Midbrain (tissue), 1 donor: ENCODE measurements at places on chromosomes 1 and 21.

- peak; percentile 35 for DNase-seq
Measured at GRCh38 chr1:150552128-150552910, 3.1 kb downstream of the ADAMTSL4 start.

GRCh38 chr1:55867304-55867843 is 652.2 kb upstream of the USP24 start:
- no peak for DNase-seq

- no peak for DNase-seq
Measured at GRCh38 chr1:25019337-25020172, 89.5 kb upstream of the RUNX3 start.

DNA sequence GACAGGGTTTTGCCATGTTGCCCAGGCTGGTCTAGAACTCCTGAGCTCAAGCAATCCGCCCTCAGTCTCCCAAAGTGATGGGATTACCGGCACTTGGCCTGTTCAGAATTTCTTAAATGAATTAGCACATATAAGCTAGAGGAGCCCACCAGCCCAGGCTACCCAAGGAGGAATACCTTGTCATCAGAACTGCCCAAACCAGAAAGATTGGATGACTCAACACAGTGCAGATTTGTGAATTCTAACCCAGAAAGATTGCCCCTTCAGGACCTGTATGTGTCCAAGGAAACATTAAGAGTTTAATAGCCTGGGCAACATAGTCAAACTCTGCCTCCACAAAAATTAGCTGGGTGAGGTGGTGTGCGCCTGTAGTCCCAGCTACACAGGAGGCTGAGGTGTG is 14.0 kb upstream of the LIN9 start:
- no peak for DNase-seq

GRCh38 chr1:89708751-89709375 is 75.9 kb downstream of the LRRC8C start:
- no peak for DNase-seq

DNA sequence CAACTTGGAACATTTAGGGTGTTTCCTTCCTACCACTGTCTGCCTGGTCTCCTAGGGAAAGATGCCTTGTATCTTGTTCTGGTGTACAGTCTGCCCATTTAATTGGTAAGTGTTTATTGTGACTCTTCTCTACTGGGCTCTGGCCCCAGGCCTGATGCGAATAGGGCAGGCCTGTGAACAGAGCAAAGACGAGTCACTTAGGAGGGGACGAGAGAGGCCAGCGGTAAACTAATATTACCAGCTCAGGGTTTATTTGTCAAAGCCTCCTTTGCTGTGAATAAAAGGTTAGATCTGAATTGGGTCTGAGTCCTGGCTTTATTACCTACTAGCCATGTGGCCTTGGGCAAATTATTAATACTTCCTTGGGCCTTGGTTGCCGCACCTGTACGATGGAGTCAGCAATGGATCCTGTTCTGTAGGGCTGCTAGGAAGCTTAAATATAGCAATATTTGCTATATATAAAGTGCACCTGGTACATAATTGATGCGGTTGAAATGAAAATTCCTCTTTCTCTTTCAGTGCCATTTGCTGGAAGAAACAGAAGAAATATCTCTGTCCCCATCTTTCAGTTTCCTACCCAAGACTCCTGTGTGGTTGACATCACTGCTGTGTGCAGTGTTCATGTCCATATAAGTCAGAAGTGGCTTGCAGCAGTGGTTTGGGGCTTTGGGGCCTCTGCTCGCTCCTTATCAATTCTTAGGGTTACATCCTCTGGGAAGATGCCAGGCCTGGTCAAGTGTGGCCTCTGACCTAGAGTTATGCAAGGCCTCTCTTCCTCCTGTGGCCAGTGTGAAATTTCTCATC is 32.4 kb downstream of the MAPKAPK2 start:
- no peak for DNase-seq

DNA sequence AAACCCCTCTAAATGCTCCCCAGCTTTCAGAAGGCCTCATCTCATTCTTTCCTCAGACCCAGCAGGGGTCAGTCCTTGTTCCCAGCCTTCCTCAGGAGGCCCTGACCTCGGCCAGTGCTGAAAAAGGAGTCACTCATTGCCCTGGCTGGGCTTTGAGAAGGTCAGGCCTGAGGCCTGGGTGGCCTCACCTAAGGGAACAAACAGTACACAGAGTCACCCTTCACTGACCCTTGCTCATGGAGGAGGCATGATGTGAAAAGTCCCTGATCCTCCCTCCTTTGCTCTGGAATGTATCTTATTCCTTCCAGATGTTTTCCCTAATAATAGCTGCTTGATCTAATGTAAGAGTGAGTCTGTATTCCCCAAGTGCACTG is 117.7 kb upstream of the SLC44A3 start:
- DNase-seq = no peak

DNA sequence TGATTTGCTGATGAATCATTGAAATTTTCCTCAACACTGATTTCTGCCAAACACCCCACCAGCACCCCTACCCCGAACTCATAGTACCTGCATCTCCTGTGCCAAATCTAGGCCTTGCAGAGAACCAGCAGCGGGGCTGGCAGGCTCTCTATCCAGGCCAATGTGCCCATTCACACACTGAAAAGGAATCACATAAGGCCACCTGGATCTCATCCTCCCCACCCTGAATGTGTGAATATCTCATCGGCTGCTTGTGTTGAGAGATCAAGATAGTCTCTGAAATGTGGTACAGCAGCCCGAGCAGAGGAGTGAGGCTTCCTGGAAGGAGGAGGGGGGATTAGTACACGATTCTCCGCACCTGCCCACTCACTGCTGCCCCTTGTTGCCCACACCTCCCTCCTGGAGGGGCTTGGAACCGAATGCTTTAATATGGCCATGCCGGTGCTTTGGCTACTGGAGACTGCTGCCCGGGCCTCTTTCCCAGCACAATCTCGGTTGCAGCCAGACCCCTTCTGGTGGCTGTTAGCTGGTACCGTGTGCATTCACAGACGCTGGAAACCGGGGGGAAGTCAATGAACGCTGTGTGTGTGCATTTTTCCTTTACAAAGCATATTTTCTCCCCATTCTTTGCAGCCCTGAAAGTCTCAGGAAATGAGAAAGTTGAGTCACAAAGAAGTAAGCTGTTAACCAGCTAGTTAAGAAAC is 619.5 kb downstream of the MATN1 start:
- no peak for DNase-seq

GRCh38 chr1:79193211-79194079 is 186.9 kb upstream of the ADGRL4 start:
- no peak for DNase-seq

DNA sequence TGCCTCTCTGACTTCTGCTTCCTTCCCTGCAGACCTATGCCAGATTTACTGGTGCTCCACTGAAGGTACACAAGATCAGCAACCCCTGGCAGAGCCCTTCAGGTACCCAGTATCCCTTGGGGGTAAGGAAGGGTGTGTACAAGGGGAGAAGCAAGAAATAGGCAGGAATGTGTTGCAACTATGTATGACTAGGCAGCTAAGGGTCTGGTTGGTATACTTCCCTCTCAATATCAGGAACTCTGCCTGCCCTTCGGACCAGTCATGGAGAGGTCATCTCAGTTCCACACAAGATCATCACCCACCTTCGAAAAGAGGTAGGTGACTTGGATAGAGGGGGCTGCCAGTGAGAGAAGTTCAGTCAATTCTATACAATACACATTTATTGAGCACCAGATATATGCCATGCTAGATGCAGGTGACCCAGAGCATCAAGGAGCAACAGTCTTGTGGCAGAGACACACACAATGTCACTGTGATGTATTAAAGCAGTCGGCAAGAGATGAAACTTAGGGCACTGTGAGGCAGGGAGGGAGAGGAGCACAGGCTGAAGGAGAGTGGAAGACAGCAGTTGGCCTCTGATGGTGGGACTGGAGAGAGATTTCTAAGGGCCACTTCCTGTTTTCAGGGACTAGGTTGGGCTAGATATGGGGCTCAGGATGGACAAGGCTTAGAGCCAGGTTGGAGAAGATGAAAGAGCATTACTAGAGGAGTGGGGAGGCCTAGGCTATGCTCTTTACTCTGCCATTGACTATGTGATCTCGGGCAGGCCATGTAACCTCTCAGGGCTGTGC is 2.0 kb downstream of the MTX1 start:
- DNase-seq = no peak

GRCh38 chr1:67599085-67599484 is 85.9 kb upstream of the GADD45A start:
- no peak for DNase-seq

DNA sequence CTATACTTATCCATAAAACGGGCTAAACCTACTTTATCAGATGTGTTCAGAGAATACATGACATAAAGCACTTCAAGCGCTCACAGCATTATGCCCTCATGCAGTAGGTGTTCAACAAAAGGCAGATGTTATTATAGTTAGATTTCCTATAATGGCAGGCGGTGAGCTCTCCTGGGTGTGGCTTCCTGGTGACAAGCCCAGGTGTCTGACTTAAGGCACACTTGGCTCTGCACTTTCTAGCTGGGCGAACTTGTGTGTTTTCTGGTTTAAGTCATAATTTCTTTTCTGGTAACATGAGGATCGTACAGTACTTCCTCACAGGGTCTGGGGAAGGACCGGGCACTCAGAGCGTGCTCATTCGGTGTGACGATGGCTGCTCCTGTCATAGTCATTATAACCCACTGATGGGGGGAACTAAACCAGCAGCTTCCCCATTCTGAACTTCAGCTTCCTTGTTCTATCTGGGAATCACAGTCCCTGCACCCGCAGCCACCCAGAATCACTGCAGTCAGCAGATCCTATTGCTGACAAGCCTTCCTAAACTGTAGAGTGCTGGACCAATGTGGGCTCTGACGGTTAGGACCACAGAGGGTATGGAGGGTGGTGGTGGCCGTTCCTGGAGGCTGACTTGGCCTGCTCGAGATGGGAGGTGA is 52.8 kb downstream of the IGSF21 start:
- DNase-seq = peak; percentile 59

DNA sequence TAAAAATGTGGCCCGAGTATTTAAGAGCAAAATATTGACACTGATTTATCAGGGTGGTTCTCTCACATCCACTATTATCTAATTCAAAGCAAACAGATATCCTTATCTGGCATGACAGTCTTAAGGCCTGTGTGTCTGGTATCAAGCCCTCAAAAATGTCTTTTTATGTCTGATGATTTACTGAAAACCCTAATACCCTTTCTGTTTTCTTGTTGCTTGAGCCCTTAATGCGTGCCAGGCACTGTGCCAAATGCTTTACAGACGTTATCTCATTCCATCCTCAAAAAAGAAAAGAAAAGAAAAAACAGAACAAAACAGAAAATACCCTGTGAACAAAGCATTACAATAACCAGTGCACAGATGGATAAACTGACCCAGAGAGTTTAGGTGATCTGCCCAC is 5.7 kb downstream of the DUSP23 start:
- no peak for DNase-seq
